NCI-H1436 (cell line): ENCODE measurements at places on chromosomes 12 and 14.

DNA sequence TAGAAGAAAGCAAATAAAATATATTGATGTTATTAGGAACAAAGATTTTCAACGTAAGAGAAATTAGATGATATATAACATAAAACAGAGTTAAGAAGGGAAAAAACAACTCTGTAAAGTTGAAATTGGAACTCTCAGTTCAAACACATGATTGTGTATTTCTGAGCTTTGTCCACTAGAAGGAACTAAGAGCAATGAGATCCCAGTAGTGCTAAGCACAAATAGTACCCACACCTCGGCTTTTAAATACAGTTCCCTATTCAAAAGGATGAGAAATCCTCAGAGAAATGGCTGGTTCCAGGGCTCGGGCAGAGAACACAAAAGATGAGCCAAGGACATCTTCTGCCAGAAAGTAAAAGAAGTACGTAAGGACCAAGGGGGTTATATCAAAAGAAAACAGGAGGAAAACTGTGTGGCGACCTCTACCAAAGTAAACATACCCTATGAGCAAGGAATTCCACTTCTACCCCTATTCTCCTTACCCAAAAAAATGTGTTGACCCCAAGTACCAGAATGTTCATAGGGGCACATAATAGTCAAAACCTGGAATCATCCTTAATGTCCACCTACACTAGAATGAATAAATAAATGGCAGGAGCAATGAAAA is 96.6 kb downstream of the SPTSSA start:
- DNase-seq, result no peak

- DNase-seq, result no peak
Measured at GRCh38 chr14:38330275-38330674, 74.4 kb upstream of the CLEC14A start.

- peak; percentile 28 for DNase-seq
Measured at GRCh38 chr14:30375296-30375892, 183.6 kb upstream of the G2E3 start.

DNA sequence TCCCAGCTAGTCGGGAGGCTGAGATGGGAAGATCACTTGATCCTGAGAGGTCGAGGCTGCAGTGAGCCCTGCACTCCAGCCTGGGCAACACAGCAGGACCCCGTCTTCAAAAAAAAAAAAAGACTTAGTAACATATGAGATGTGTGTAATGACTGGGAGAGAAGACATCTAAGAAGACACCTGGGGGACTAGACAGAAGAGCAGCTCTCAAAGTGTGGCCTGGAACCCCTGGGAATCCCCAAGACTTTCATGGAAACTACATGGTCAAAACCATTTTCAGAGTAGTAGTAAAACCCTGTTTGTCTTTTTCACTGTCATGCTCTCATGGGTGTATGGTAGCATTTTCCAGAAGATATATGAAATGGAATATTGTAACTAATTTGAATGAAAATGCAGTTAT is 45.3 kb downstream of the R3HDM2 start:
- no peak for DNase-seq
